ENCODE measurements at places on chromosomes 5 and 9. TPM values are rescaled to one million over a fixed set of nuclear protein-coding genes. Genes with fewer than 3 reads are reported as not detected.

DNA sequence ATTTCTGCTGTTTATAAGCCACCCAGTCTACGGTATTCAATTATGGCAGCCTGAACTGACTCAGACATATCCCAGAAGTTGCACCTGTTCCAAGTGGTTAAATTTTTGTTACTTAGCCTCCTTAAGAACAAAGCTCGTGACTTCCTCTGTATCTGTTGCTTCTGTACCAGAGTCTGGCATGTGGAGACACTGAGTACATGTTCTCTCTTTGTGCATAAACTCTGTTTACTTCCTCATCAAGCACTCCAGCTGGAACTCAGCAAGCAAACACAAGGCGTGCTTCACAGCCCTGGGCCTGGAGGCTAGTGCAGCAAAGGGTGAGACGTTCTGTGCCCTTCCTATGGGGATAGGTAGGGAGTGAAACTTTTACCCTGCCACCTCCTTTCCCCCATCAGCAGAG, 19.0 kb downstream of the C9orf152 start:
- H3K27ac ChIP-seq, result no peak overlapping the region
- no peaks in the 10 kb centered on the region for H3K27me3 ChIP-seq
- H3K36me3 ChIP-seq, result no peaks in the 10 kb centered on the region
- no peaks in the 10 kb centered on the region for H3K4me1 ChIP-seq

CORO2A gene
- total RNA-seq, result 5.1 TPM

GRCh38 chr9:133048595-133048994, 13.2 kb upstream of the CEL start:
- peak; percentile 58 for DNase-seq
- peaks cover 25% of the 10 kb centered on the region for H3K36me3 ChIP-seq
- H3K27ac ChIP-seq, result no peak overlapping the region
- no peaks in the 10 kb centered on the region for H3K4me1 ChIP-seq

DNA sequence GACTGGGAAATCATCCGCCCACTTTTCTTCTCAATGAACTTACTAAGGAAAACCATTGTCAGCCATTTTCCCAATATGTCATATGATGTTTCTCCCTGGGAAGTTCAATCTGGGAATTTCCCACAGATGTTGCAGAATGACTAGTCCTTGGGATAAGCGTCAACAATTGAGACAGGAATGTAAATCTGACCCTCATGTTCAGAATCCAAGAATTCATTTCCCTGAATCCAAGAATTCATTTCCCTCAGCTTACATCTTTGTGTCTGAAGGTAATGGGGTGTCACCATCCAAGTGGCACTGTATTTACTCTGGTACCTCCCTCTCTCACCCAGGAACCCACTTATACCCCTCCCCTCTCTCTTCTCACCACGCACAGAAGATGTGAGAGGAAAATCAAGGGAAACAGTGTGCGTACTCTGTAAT, 7.4 kb downstream of the KLF9 start:
- no peak overlapping the region for H3K27ac ChIP-seq
- H3K27me3 ChIP-seq, result no peaks in the 10 kb centered on the region
- no peak for DNase-seq
- peaks cover 68% of the 10 kb centered on the region for H3K4me1 ChIP-seq
- H3K4me3 ChIP-seq, result no peak overlapping the region
- H3K36me3 ChIP-seq, result no peaks in the 10 kb centered on the region

F2RL2 gene
- total RNA-seq, result 0.15 TPM

- H3K36me3 ChIP-seq, result no peaks in the 10 kb centered on the region
- no peak overlapping the region for H3K27ac ChIP-seq
- DNase-seq, result no peak
- no peaks in the 10 kb centered on the region for H3K27me3 ChIP-seq
These were observed 27.0 kb downstream of the GNAQ start for GRCh38 chr9:78004478-78005229.

PLPPR1 gene
- total RNA-seq, result not detected

NUTM2G gene
- not detected for total RNA-seq

- H3K27ac ChIP-seq, result no peak overlapping the region
- no peaks in the 10 kb centered on the region for H3K4me1 ChIP-seq
- no peaks in the 10 kb centered on the region for H3K36me3 ChIP-seq
These were observed 323.4 kb downstream of the FBXL7 start for GRCh38 chr5:15823398-15823797.

DNA sequence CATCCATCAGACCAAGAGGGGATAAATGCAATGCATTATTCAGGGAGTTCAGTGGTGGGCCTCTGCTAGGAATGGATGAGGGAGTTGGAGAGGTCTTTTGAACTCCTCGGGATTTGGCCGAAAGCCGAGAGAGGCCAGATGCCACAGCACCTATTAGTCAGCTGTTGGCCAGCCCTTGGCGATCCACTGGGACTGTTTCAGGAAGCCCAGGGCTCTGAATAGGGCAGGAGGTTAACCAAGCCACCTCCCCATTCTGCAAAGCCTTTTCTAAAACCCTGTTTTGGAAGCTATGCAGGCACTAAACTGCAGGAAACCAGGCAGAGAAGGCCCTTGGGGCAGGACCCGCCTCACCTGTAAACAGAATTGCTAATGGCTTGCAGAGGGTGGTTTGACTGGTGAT, 37.8 kb downstream of the ASTN2 start:
- no peak for DNase-seq
- no peak overlapping the region for H3K27ac ChIP-seq
- no peaks in the 10 kb centered on the region for H3K36me3 ChIP-seq
- no peak overlapping the region for H3K4me3 ChIP-seq
- no peaks in the 10 kb centered on the region for H3K27me3 ChIP-seq
- no peaks in the 10 kb centered on the region for H3K4me1 ChIP-seq

FOCAD gene
- 24.8 TPM for total RNA-seq

FBXL7 gene
- total RNA-seq, result not detected
